ENCODE measurements at places on chromosomes 16 and 17.

DNA sequence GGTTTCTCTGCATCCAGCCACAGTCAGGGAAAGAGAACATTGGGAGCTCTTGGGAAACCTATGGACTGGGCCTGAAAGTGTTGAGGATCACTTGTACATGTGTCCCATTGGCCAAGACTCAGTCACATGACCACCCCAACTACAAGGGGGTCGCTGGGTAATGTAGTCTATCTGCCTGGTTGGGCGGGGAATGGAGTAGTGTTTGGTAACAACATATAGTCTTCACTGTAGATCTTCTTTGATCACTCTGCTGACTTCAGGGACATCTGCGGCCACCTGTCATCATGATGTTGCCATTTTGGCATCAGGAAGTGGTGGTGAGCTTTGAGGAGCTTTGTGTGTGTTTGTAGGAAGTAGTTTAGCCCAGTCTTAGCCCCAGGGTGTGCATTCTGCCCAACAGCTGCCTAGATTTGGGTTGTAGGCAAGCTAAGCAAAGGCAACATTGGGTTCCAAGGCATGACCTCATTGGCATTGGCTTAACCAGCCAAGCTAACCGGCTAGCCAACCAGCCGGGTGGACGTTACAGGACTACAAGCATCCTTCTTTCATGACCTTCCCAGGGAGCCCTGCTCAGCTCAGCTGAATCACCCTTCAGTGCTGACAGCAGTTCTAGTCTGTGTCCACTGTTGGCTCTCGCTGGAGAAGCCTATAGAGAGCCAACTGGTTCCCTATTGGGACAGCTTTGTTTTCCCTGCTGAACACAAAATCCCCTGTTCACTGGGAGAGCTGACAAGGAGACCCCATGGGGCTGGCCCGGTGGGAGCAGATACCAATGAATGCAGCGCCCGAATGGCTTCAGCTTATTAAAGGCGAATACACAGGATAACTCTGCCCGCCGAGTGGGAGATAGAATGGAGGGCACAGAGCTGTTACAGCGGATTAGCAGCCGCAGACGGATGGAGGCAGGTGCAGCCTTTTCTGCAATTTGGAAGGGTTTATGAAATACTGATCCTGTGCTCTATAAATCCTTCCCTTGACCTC lies 178.6 kb downstream of the NTN1 start:
- DNase-seq: no peak

- DNase-seq: no peak
Measured at GRCh38 chr17:43456661-43457361, 27.0 kb upstream of the DHX8 start.

GRCh38 chr16:57530104-57530521 lies 6.3 kb downstream of the CCDC102A start:
- DNase-seq: peak; percentile 31

DNA sequence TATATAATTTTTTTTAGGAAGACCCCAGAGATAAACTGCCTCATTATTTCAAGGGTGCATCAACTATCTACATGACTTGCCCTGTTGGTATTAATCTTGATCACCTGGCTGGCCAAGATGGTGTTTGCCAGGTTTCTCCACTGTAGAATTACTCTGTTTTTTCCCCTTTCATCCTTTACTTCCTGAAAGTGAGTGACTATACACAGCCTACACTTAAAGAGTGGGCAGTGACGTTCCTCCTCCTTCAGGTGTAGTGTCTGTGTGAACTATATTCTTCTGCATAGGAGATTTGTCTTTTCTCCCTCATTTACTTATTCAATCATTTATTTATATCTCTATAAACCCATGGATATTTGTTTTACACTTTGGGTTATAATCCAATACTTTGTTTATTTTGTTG lies 246.7 kb downstream of the IRF8 start:
- DNase-seq: no peak

DNA sequence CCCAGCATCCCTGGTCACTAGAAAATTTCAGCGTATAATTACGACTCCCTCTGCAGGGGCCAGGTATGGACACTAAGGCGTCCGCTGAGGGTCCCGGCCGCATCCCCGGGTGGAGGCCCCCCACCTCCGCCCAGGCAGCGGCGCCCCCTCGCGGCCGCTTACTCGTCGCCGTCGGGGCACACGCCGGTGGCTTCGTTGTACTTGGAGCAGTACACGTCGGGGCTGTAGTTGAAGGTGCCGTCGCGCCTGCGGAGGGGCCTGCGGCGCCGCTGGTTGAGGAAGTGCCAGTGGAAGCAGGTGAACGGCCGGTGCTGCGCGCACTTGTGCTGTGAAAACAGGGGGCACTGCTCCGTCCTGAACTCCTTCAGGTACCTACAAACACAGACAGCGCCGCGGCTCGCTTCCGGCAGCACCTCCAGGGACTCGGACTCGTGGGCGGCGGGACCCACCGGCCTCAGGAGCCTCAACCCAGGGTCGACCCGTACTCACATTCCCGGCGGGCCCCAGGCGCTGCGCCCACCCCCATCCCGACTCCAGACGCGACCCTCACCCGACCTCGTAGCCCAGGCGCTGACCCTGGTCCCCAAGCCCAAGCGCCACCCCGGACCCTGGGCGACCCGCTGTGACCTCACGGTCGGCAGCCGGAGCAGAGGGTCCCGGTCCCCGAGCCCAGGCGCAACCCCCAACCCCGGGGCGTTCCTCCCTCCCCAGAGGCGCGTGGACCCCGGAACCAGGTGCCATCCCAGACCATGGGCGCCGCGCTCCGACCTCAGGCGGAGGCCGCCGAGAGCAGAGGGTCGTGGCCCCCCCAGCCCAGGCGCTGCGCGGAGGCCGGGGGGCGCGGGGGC lies 596 bp downstream of the UNKL start:
- no peak for DNase-seq

DNA sequence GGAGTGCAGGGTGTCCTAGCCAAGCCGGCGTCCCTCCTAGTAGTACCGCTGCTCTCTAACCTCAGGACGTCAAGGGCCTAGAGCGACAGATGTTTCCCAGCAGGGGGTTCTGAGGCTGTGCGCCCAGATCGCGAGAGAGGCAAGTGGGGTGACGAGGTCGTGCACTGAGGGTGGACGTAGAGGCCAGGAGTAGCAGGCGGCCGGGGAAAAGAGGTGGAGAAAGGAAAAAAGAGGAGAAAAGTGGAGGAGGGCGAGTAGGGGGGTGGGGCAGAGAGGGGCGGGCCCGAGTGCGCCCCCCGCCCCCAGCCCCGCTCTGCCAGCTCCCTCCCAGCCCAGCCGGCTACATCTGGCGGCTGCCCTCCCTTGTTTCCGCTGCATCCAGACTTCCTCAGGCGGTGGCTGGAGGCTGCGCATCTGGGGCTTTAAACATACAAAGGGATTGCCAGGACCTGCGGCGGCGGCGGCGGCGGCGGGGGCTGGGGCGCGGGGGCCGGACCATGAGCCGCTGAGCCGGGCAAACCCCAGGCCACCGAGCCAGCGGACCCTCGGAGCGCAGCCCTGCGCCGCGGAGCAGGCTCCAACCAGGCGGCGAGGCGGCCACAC lies at the start of gene MMP2:
MMP2 (plus strand) TSS at position 372 of the 603 bp plus-strand sequence. CDS start 282 bp downstream, outside the sequence.
- DNase-seq: no peak

DNA sequence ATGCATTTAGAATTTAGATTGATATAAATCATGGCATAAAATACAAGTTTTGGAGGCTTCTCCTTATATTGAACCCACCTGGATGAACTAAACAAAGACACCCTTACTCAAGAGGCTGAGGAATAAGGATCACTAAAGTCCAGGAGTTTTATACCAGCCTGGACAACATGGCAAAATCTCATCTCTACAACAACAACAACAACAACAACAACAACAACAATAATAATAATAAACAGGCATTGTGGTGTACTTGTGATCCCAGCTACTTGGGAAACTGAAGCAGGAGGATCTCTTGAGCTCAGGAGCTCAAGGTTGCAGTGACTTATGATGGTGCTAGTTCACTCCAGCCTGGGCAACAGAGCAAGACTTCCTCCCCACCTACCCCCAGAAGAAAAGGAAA lies 558.0 kb downstream of the TOX3 start:
- DNase-seq: no peak

DNA sequence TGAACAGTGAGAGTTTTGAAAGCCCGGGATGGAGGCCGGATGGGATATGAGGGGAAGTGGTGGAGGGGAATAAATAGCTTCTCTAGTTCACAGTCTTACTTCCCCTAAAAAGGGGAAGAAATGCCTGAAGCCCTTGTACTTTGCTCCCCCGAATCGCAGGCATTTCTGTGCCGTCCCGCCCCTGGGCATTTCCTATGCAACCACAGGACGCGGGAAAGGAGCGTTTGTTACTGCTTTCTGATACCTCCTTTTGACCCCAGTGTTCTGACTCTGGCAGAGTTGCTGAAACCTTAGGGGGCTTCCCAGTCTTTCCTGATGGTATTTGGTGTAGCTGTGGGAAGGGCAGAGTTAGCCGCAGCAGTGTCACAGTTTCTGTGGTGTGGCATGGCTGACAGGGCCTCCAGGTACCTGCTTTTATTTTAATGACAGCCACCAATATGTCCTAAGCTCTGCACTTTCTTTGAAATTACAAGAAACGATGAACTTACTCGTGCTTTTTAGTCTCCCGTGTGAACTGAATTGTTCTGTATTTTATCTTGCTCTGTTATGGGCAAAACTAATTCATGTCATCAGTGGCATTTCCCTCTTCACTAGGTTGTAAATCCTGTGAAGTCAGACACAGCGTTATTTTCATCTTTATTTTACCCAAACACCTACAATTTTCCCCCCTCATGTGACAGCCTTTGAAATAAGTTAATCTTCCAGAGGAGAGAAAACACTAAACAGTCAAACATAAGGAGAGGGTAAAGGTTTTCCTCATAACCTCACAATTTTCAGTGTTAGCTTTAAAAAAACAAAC lies 27.1 kb downstream of the USP10 start:
- no peak for DNase-seq

DNA sequence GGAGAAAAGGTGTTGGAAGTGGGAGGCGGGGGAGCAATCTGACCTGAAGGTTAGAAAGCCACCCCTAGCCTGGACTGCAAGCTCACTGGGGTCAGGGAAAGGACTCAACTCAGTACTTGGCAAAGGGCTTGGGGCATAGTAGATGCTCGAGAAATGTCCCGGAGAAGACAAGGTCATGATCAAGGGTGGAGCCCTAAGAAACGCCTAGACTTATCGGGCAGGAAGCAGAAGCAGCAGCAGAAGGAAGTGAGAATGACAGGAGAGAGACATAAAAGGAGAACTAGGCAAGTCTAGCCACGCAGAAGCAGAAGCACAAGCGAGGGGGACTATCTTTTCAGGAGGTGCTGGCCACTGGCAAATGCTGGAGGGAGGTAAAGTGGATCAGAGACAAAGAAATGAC lies 10.2 kb downstream of the COTL1 start:
- no peak for DNase-seq

DNA sequence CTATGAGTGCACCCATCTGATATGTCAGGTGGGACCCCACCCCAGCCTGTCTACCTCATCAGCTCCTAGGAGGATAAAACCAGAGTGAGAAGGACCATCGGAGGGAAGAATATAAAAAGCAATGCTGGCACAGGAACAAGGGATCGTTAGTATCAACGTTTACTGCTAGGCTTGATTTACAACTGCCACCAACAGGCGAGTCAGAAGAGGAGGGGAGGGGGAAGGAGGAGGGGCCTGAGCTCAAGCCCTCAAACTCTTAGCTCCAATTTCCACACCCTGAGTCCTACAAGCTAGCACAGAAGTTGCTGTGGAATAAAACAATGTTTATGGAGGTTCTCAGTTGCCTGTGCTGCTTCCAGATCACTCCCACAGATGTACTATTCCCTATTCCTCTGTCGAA lies 234.5 kb downstream of the C16orf78 start:
- no peak for DNase-seq

DNA sequence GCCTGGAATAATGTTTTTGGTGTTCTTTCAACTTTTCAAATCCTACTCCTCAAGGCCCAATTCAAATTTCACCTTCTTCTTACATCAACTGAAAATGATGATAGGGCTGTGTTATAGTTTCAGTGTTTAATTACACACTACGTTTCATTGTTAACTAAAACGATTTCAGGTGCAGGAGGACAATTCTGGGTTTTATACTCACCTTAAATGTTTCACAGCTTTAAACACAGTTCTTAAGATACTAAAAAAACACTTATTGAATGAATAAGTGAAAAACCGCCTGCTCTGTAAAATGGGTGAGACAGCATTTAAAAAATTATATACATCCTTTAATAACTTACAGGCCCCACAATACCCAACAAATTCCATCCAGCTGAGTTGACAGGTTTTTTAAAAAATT lies 6.2 kb upstream of the MPHOSPH6 start:
- no peak for DNase-seq

DNA sequence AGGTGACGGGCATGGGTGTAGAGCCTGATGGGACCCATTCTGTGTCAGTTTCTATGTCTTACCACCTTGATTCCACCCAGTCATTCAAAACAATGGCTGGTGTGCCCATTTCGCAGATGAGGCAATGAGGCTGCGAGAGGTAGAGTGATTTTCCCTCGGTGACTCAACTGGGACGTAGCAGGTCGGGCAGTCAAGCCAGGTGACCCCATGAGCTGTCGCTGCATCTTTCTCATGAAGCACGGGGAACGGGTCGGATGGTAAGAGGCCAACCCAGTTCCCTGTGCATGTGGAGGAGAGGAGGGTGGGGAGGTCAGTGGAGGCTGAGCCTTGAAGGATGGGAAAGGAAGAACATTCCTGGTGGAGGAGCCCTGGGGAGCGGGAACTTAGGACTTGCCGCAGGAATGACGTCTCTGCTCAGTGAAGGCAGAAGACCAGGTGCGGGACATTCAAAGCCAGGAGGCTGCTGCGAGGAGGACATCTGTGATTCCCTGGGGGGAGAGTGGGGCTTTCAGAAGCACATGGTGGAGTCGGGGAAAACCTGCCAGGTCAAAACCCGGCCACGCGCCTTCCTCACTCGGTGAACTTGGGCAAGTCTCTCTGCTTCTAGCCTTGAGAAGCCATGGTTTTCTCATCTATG lies 1.1 kb downstream of the IL21R start:
- no peak for DNase-seq

DNA sequence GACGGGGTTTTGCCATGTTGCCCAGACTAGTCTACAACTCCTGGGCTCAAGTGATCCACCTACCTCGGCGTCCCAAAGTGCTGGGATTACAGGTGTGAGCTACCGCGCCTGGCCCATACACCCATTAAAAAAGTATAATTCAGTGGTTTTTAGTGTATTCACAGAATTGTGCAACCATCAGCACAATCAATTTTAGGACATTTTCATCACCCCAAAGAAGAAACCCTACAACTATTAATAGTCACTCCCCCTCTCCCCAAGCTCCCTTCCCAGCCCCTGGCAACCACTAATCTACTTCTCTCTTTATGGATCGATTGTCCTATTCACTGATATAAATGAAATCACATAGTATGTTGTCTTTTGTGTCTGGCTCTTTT lies 3.8 kb upstream of the EEF2K start:
- no peak for DNase-seq

Measured in skeletal muscle cell (primary cell).